Stimulated activated CD8-positive, alpha-beta memory T cell treated with anti-CD3 and anti-CD28 coated beads, Interleukin-2, amount 100 ng/mL, for 1 hour (primary cell): ENCODE measurements at places on chromosomes 7 and 10.

GRCh38 chr10:5283305-5284158 is 81.2 kb upstream of the UCN3 start:
- no peak for DNase-seq

DNA sequence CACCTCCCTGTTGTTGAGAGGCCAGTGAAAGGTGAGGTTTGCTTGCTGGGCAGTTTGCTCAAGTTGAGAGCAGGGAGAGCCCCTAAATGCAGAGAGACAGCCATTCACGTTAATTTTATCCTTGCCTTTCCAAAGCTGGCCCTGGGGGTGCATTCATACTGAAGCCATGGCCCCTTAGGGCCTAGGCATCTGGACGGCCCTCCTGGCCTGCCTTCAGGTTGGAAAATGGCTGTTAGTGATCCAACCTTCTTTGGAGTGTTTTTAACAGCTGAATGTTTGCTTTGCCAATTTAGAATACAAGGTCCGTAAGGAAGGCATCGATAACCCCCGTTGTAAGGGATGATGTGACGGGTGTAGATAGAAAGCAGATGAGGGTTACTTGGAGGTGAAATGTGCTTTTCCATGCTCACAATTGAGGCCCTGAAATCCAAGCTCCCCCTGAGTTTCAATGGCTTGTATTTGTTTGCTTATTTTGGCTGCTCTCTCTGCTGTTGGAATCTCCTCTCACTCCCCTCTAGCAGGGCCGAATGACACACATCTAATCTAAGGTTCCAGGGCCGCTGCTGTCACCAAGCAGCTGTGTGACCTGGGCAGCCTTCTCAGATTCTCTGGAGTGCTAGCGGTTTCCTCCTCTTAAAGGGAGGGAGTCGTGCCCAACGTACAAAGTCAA is 171.6 kb upstream of the MKI67 start:
- no peak for DNase-seq

GRCh38 chr7:114979388-114979787 is 57.5 kb downstream of the MDFIC start:
- DNase-seq: no peak

DNA sequence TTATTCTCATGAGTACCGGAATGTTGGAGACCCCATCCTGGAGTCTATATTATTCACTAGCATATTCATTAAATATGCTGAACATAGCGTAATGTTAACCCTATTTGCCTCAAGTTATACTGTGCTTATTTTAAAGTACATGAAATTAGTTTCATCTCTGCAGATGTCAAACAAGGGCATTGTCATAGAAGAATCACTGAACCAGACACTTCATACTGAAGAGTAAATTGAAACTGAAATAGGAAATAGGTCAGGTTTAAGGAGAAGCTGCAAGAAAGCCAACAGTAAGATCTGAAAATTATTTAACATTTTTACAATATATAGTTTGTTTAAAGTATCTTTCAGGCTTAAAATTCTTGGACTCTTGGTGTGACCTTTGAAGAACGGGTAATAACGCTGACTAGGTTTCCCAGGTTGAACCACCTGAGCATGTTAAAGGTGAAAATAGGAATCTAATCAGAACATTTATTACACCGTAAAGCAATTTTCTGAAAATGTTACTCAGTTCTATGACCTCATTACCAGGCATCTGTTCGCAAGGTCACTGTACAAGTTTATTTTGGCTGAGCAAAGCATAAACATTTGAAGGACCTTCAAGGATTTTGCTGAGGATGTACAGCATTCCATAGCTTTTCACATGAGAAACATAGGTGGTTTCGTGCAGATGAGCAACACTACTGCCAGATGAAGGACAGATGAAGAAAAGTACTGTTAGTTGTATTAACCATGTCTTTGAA is 82.7 kb downstream of the REEP3 start:
- no peak for DNase-seq

DNA sequence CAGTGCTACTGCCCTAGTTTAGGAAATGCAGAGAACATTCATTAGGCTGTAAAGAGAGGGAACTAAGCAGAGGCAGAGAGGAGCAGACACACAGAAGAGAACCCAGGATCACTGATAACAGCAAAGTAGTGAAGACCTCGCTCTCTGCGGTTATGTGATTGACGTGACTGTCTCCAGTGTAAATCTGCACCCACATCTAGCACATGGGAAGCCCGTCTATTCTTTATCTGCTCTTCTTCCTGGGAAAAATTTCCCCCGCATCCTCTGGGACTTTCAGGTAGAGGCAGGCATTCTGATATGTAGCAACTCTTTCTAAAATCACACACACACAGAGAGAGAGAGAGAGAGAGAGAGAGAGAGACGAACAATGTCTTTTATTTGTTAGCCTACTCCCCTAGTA is 699.6 kb downstream of the GRID1 start:
- no peak for DNase-seq

- DNase-seq: no peak
Measured at GRCh38 chr10:73791871-73792400, 6.5 kb downstream of the ZSWIM8 start.

GRCh38 chr10:124996854-124997215 is 54.9 kb downstream of the ZRANB1 start:
- no peak for DNase-seq

DNA sequence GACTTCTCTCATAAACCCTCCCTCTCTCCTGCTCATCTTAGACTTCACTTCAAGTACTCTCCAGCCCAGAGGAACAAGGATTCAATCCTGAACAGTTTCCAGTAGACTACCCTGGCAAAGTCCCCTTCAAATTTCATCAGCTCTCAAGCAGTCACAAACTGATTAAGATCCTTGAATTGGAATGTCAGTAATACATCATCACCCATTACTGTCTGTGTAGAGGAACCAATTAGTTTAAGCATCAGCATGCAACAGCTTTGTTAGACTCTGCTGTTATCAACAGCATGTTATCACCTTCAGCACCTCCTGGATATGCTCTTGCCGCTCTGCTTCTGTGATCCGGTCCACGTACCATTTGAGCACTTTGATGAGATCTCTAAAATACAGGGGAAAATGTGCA is 307.0 kb upstream of the IMMP2L start:
- no peak for DNase-seq

- DNase-seq: no peak
Measured at GRCh38 chr7:16850614-16851466, 30.9 kb downstream of the AGR3 start.
